WERI-Rb-1 (cell line): ENCODE measurements at places on chromosomes 6 and 20.
A peak's percentile ranks its signal among the peaks of the same experiment; 100 is the strongest.

GRCh38 chr6:141488488-141488887 lies 644.2 kb upstream of the GJE1 start:
- DNase-seq = no peak

DNA sequence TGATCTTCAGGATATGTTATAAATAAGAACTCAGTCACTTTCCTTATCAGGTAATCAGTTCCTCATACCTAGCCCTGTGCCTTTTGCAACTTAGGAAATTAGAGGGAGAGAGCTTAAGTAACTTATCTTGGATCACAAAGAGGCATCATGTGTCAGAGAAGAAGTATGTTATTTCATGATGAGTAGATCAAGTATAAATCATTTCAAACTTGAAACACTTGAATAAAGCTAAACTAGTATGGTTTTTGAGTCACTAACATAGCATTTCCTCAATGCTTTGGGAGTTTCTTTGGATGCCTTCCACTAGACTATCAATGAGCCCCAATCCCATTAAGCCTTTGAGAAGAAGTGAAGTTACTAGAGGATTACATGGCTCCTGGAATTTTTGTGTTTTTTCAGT lies 102.6 kb upstream of the TNFAIP3 start:
- no peak for DNase-seq

DNA sequence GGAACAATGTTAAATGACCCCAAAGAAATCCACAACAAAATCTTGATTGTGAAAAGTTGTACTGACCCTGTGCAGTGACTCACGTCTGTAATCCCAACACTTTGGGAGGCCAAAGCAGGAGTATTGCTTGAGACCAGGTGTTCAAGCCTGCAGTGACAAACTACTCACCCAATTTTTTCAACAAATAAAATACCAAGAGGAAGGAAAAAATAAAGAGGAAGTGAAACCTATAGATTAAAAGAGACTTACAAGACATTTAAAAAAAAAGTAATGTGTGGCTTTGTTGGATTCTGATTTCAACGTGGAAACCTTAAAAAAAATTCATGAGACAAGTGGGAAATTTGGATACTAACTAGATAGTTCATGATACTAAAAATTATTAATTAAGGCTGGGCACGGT lies 31.9 kb downstream of the GINS1 start:
- no peak for DNase-seq

DNA sequence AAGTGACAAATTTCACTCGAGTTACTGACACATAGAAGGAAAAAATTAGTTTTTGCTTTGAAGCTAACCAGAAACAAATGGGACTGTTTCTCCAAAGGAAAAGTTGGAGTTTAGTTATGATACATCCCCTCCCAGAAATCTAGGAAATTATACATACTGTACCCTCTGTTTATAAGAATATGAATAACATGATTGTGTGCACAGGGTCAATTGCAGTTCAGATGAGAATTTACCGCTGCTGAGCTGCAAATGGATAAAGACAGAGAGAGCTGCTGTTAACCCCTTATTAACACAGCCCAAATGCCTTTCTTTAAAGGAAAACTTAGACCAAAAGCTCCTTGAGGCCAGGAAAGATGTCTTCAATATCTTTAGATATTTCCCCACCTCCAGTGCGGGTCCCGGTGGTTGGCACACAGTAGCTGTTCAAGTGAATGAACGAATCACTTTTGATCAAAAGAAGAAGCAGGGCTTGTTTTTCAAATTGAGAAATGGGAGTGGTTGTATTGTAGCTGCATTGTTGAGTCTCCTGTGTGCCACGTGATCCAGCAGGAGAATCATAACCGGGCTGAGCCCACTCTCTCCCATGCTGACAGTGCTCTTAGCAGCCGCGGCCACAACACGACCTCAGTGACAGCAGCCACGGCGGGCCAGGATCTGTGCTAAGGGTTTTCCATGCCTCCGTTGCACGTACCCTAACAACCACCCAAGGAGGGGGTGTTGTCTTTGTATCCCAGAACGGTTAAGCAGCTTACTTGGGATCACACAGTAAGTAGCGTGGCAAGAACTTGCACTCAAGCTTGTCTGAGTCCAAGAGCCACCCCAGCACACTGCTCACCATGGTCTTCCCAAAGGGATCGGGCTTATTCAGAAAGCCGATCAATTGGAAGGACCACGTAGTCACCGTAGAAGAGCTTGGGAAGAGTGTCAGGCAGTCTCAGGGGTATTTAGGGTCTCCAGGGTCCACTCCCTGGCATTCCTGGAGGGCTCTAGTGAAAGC lies 53.5 kb upstream of the BMP6 start:
- peak; percentile 59 for DNase-seq

- no peak for DNase-seq
These were observed 17.4 kb downstream of the ITPR3 start for GRCh38 chr6:33638556-33638955.

DNA sequence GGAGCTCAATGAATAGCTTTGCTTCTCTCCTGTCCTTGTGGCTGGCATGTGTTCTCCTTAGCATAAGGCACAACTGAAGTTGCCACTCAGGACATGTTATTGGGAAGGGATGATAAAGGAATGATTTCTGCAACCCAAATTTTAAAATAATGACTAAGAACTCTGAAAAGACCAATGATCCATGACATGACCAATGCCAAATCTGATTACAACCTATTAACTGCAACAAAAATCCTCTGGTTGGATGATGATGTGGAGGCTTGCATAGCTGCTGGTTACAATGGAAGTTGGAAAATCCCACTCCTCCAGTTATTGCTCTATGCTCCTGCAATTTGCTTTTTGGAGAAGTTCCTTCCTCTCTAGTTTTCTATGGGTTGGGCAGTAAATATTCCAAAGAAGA lies 63.4 kb upstream of the FBXL4 start:
- no peak for DNase-seq

- DNase-seq = no peak
These were observed 61.5 kb downstream of the IBTK start for GRCh38 chr6:82185948-82186535.

- DNase-seq = no peak
These were observed 335.4 kb downstream of the COL12A1 start for GRCh38 chr6:74870403-74870802.

- DNase-seq = no peak
These were observed 16.9 kb downstream of the GFOD1 start for GRCh38 chr6:13470238-13471140.

DNA sequence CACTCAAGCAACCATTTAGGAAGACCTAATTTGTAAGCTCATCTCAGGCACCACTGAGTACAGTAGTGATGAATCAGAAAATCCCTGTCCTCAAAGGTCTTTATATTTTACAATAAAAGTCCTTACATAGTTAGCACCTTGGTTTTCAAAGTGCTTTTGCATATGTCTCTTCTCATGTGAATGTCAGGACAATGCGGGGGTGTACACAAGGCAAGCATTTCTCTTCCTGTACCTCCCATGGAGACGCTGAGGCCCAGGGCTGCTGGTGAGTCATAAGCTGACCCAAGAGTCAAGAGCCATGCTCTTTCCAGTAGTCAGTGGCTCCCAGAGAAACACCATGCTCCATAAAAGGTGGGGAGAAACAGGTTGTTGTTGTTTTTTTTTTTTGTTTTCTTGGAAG lies 174.0 kb downstream of the GJA10 start:
- peak; percentile 17 for DNase-seq

GRCh38 chr6:158810155-158811095 lies 8.7 kb downstream of the EZR start:
- DNase-seq = no peak

- DNase-seq = no peak
These were observed 493.6 kb upstream of the NOX3 start for GRCh38 chr6:155949256-155949655.

- DNase-seq = no peak
These were observed 13.0 kb downstream of the RPRD1B start for GRCh38 chr20:38046572-38046971.

DNA sequence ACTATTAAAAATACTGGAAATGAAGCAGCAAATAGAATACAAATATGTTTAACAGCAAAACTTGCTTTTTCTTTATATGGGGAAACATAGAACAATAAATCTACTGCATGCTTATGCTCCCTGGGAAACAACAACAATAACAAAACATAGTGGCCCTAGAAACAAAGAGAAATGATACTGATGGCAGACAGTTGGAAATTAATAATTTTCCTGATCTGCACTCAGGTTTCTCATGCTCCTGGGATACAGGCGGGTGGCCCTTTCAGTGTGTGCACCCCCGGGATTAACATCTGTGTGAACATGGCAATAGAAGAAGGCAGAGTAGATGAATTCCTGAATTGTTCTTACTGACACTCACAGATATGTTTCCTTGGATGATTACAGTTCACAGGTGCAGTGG lies 209.2 kb upstream of the TBX18 start:
- no peak for DNase-seq

GRCh38 chr6:160218810-160219209 lies 39.8 kb downstream of the SLC22A2 start:
- no peak for DNase-seq

DNA sequence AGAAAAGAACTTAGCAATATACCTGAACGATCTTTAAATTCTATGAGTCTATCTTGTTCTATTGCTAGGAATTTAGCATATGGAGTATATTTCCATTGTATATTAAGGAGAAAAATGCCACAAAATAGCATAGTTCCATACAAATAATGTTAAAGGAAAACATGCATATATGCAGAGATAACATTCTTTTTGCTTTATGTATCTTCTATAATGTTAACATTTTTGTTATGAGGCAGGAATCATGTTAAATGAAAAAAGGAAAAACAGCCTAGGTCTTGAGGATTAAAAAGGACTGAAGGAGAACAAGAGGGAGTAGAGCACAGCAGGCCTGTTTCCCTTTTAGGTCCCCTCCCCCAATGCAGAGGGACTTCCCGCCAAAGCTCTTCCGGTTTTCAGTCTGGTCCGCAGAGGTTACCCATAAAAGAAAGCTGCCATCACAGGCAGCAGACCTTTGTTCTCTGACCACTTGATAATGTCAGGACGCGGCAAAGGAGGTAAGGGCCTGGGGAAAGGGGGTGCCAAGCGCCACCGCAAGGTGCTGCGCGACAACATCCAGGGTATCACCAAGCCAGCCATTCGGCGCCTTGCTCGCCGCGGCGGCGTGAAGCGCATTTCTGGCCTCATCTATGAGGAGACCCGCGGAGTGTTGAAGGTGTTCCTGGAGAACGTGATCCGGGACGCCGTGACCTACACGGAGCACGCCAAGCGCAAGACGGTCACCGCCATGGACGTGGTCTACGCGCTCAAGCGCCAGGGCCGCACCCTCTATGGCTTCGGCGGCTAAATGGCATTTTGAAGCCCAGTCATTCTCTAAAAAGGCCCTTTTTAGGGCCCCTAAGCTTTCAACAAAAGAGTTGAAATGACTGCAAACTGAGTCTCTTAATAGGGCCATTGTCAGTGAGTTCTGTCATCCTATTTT lies 108.4 kb upstream of the PRSS16 start:
- DNase-seq = no peak

- DNase-seq = peak; percentile 95
These were observed 2.5 kb downstream of the IP6K3 start for GRCh38 chr6:33744001-33744848.

DNA sequence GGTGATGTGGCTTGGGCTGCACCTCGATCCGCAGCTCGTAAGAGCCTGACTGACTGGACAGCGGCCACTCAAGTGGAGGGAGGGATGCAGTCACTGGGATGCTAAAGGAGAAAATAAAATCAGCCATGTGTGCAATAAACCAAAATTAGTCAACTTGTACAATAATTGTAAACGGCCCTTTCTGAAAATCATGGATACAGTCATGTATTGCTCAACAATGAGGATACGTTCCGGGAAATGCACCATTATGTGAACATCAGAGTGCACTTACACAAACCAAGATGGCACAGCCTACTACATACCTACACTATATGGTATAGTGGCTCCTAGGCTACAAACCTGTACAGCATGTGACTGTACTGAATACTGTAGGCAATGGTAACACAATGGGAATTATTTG lies 25.7 kb downstream of the NFATC2 start:
- DNase-seq = no peak

- no peak for DNase-seq
These were observed 115.6 kb upstream of the PTPN1 start for GRCh38 chr20:50394569-50394968.

DNA sequence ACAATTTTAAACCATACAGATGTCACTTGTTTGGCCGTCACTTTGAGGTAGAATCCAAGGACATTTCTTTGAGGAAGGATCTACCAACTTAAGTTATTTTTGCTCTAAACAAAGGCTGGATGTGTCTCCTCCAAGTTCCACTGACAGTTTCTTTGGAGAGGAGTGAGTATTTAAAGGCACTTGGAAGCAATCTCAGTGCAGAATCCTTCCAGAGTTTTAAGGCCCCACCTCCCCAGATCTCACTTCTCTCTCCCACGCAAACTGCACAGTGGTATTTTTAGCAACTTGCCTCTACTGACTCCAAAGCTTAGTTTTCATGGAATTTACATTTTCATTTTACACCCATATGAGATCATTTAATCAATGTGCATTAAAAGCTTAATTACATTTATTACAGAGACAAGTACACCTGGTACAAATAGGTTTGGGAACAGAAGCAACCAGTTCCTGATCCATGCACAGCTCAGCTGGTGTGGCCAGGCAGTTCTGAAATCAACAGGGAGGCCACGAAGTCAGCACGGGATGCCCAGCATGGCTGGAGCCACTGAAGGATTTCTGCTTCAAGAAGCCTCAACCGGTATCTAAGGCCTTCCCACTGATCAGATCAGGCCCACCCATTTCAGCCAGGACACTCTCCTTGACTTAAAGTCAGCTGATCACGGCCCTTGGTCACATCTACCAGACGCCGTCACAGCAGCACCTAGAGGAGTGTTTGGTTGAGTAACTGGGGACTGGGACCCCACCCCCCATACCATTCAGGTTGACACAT lies 109.8 kb downstream of the SYCP2 start:
- DNase-seq = no peak

DNA sequence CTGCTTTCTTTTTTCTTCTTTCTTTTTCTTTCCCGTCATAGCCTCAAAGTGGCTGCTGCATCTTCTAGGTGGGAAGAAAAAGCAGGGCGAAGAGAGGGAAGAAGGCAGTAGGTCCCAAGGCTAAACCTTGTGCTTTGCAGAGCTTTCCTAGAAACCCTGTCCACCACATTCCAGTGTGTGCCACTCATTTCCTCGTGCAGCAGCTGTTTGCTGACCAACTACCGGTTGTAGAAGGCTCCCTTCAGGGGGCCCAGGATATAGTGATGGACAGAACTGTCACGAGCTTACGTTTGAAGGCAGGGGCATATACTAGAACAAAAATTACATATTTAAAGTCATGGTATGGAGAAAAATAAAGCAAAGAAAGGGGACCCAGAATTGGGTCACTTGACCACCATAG lies 103.0 kb downstream of the SASH1 start:
- no peak for DNase-seq

- no peak for DNase-seq
These were observed 54.7 kb downstream of the FGD2 start for GRCh38 chr6:37060195-37060559.

DNA sequence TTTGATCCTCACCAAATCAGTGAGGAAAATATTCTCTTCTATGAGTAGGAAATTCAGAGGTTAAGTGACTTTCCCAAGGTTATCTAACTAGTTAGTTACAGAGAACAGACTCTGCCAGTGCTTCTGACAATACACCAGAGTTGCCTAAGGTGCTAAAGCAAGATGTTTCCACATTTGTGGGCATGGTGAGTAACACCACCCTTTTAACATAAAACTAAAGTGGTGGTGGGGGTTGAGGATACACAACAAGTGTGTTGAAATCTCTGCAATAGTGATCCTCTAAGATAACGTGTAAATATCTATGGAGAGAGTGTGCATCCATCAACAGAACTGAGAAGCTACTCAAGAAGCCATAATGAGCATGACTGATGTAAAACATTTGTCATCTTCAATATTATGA lies 11.7 kb downstream of the VNN2 start:
- DNase-seq = no peak
